ENCODE measurements at places on chromosomes 5 and 9. TPM values are rescaled to one million over a fixed set of nuclear protein-coding genes. Genes with fewer than 3 reads are reported as not detected.

- no peak for DNase-seq
Measured at GRCh38 chr5:52883110-52883509, 95.4 kb downstream of the ITGA1 start.

GRCh38 chr9:71830929-71831328 is 62.6 kb upstream of the CEMIP2 start:
- DNase-seq, result no peak

- no peak for DNase-seq
Measured at GRCh38 chr9:84966876-84967830, 297.6 kb downstream of the NTRK2 start.

DNA sequence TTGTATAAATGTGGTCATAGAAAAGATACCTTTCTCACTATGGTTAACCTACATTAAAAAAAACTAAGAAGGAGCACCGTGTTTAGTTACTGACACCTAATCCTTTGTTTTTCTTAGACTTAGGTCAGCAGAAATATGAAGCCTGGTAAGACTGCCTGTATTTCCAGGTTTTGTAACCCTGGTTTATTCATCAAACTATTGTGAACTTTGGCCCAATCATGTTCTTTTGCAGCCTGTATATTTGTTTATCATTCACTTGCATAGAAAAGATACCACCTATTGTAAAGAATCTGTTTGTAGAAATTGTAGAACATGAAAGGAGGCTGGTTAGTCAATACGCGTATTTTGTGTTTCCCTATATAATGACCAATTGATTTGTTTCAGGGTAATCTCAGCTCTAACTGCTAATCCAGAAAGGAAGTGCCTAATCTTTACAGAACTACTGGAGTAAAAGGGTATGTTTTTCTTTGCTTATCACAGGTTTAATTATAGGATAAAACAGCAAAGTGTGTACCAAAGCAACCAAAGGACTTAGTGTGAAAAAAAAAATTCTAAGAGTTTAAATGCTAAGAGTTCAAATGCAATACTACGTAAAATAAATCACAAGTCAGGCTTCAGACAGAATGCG is 103.6 kb downstream of the LURAP1L start:
- DNase-seq, result no peak

GRCh38 chr5:485946-486491 is 38.2 kb downstream of the SLC9A3 start:
- DNase-seq, result no peak

DNA sequence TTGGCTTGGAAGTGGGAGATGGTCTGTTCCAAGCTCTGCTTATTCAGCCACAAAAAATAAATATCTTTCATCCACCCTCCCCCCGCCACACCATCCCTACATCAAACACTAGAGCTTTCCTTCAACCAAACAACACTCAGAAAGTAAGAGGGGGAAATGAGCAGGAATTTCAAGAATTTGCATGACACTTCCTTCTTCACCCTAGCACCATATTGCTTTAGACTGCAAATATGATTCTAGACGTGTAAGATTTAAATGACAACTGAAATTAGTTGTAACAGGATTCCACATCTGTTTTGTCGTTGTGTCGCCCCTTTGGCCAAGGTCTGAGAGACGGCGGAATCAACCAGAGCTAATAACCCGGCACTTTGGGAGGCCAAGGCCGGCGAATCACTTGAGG is 88.5 kb downstream of the NDFIP1 start:
- DNase-seq, result no peak

GRCh38 chr9:34884747-34885189 is 73.3 kb upstream of the PHF24 start:
- DNase-seq, result no peak

DNA sequence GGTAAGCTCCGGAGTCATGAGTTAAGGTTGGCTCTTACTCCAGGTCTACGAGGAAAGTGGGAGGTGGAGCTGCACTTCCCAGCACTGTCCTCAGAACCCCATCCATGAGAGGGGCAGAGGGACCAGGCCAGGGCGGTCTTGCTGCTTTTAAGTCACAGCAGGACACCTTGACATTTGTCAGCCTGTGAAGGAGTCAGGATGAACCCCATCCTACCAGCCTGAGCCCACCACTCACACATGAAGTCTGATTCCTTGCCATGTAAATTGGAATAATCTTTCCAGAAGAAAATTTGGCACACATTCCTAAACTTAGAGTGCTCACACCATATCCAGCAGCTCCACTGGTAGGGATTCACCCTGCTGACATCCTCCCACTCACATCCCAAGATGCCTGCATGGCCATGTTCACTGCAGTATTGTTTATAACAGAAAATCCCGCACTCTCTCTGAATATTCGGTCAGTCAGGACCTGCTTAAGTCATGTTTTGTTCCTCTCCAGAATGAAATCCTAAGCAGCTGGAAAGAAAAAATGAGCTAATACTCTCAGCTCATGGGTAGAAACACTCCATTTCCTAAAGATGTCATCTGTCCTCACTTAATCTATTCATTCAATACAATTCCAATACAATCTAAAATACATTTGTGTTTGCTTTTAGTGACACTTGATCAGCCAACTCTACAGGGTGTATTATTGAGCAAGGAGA is 79.3 kb upstream of the COL5A1 start:
- DNase-seq, result no peak

GRCh38 chr5:157137691-157138090 is 5.0 kb downstream of the MED7 start:
- no peak for DNase-seq

- DNase-seq, result no peak
Measured at GRCh38 chr5:179954434-179954833, 46.7 kb upstream of the TBC1D9B start.

GRCh38 chr5:91366551-91366950 is 16.6 kb downstream of the ARRDC3 start:
- DNase-seq, result no peak

C9 gene
- not detected for total RNA-seq

OTULINL gene
- total RNA-seq, result 19.6 TPM

ARID3C gene
- total RNA-seq, result 0.22 TPM

DBN1 gene
- total RNA-seq, result 47.9 TPM

RNF183 gene
- total RNA-seq, result not detected

PTGDS gene
- 0.24 TPM for total RNA-seq
